ENCODE measurements at places on chromosomes 1 and 21.

DNA sequence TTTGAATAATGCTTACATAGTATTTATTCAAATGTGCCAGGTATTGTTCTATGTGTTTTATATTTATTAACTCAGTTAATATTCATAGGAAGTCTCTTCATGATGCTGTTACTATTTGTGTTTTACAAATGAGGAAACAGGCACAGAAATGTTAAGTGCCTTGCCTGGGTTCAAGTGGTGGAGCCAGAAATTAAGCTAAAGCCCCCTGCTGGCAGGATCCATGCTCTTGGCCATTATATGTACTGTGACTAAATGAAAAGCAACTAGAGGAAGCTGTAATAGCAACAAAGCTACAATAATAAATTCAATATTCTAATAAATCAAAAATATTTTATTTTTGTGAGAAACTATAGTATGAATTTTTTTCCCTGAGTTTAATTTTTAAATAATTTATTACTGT is 30.0 kb downstream of the IARS2 start:
- DNase-seq: no peak

- no peak for DNase-seq
Measured at GRCh38 chr1:27403065-27403726, 10.8 kb downstream of the GPR3 start.

GRCh38 chr1:2989976-2990375 is 31.3 kb upstream of the ACTRT2 start:
- DNase-seq: no peak

- no peak for DNase-seq
Measured at GRCh38 chr1:160544647-160545046, 21.6 kb upstream of the SLAMF6 start.

DNA sequence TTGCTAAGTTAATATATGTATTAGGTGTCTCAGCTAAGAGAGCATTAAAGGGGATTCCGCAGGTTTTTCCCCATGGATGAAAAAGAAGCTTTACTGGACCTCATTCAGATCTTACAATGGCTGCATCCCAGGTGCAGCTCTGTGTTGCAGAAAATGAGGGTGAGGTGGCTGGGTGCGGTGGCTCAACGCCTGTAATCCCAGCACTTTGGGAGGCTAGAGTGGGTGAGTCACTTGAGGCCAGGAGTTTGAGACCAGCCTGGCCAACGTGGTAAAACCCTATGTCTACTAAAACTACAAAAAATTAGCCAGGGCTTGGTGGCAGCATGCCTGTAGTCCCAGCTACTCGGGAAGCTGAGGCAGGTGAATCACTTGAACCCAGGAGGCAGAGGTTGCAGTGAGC is 58.5 kb upstream of the MORC3 start:
- no peak for DNase-seq

DNA sequence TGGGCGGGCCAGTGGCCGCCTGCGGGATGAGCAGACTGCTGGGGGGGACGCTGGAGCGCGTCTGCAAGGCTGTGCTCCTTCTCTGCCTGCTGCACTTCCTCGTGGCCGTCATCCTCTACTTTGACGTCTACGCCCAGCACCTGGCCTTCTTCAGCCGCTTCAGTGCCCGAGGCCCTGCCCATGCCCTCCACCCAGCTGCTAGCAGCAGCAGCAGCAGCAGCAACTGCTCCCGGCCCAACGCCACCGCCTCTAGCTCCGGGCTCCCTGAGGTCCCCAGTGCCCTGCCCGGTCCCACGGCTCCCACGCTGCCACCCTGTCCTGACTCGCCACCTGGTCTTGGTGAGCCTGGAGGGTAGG is 2.1 kb downstream of the B4GALT2 start:
- DNase-seq: no peak
